ENCODE measurements at places on chromosomes 7 and 10.

DNA sequence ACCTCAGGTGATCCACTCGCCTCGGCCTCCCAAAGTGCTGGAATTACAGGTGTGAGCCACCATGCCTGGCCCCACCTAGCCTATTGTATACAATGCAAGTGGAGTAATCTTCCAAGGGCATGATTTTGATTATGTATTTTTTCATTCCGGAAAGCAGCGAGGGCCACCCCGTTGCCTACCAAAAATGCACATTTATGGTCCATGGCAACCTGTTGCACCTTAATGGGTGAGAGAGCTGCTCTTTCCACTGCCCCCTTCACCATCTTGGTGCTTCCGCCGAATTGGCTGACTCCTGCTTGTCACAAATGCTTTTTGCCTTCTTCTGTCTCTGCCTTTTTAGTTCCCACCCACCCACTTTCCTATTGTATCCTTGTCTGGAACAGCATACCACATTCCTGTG is 699.5 kb downstream of the LRMDA start:
- DNase-seq = no peak

- DNase-seq = no peak
These were observed 5.5 kb downstream of the ADCK2 start for GRCh38 chr7:140678081-140678815.

GRCh38 chr7:70680743-70681468 is 451.0 kb upstream of the GALNT17 start:
- DNase-seq = no peak

DNA sequence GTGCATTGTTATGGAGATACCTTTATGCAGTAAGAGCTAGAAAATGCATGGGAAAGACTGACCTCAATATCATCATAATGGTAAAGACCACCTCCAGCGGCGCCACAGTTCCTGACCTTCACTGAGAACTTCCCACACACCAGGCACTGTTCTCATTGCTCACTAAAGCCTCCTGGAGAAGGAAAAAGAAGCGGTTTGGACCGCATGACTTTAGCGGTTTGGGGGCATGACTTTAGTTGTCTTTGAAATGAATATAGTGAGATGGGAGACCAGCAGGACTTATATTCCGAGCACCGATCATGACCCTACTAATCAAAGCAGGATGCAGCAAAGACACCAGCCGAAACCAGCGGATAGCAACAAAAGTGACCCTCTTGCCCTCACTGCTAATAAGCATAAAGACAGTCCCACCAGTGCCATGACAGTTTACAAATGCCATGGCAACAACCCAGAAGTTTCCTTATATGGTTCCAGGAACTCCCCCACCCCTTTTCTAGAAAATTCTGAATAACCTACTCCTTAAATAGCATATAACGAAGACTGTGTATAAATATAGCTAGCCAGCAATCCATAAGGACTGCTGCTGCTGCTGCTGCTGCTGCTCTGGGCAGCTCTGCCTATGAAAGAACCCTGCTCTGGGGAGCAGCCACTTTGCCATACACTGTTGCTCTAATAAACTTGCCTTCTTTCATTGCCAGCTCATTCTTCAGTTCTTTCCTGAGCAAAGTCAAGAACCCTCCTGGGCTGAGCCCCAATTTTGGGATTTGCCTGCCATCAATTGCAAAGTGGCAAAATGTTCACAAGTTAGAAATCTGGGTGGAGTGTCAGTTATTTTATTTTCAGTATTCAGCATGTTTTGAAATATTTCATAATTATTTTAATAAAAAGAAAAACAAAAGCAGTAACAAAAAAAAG is 694.1 kb downstream of the SUGCT start:
- no peak for DNase-seq

DNA sequence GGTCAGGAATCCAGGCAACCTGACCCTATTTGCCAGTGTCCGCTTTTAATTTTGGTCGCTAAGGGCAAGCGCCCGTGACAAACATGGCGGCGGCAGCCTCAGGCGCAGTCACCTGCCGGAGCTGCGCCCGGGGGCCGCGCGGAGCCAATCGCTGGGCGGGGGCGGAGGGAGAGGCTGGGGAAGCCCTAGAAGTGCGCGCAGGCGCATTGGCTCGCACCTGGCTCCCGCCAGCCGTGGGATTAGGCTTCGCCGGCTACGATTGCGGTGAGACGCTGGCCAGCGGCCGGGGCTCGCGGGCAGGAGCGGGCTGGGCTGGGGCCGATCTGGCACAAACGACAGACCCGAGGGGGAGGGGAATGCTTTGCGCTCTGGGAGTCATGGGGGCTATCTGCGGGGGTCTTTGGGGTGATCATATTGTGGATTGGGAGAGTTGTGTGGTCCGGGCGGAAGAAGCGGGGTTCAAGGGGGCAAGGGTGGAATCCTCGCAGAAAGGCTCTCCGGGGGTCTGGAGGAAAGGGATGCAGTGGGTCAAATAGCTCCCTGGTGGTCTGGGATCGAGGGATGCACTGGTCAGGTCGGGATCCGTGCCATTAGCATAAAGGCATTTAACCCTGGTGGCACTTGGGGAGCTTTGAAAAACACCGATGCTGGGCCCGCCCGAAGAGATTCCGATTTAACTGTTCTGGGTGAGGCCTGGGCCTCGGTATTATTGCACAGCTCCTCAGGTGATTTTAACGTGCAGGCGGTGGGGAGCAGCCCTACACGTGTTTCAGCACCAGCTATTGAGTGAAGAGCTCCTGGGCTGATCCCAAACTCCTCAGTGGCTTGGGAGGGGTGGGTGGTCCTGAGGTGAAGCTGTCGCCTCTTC is 10.1 kb upstream of the C10orf95 start:
- peak; percentile 72 for DNase-seq

DNA sequence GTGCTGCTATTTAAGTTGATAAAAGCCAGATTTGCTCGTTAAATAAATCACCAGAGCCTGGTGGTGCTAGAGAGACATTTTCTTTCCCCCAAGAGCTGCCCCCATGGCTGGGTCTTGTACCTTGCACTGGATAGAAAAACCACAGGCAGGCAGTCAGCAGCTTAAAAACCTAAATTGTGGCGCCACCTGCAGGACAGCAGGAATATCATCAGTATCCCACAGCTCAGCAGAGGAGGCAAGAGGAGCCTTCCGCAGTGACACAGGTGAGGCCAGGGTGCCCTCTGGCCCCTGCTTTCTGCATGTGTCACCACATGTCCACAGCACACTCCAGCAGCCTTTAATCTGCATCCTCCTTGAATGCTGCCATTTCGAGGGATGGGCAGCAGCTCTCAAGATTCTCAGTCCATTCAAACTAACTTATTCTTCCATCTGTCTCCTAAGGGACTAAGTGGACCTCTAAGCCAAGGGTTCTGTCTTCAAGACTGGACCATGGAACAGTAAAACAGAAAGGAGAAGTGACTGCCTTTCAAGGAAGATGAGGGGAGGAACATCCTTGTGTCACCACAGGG is 4.5 kb upstream of the PLXNA4 start:
- DNase-seq = peak; percentile 70

DNA sequence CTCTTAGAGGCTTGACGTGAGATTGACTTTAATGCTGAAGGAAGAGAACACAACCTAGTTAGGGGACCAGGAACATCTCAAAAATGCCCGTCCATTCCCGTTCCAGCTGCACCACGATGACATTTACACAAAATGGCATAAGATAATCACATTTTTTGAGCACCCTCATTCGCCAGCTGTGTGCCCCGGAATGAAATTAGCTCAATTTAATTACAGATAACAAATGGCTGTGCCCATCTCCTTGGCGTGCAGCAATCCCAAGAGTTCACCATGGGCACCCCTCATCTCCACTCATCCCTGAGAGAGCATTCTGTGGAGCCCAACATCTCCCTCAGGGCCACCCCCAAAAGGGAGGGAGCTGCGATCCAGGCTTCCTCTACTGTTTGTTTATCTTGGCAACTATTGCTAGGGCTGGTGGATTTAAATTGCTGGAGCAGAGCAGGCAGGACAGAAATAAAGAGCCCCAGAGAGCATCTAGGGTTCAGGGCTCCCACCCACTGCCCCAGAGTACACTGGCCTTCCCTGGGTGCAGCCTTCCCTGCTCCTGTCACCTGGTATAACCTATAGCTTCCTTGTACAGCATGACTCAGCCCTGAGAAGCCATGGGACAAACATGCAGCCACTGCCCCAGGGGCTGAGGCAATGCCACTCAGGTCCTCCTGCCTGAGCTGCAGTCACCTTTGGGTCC is 263.5 kb downstream of the ZEB1 start:
- no peak for DNase-seq

- DNase-seq = no peak
These were observed 65.4 kb downstream of the ST7 start for GRCh38 chr7:117018713-117019112.
